Fibroblast of skin of back (primary cell): ENCODE measurements at places on chromosomes 3 and 15.

DNA sequence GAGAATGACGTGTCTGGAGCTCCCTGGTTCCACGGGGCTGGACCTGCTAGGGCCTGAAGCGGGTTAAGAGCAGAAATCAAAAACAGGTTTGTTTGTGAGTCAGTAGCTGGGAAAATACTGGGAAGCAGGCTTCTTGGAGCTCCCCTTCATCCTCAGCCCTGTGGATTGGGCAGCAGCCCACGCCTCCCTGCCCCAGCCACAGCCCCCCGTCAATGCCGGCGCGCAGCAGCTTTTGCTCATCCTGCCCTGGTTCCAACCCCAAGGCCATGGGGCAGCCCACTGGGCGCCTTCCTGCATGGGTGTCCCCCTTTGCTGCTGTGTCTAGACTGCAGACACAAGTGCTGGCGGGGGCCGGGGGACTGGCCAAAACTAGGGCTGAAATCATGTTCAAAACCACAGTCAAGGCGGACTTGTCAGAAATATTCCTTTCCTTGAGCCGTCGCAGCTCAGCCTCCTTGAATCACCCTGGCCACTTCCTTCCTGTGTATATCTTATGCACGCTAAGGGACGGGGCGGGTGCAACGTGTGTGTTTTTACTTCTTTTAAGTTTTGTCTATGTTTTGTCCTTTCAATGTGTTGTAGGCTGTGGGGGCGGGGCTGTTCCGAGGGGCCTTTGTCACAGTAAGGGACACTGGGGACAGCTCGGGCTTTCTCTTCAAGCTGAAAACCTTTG lies 108.1 kb downstream of the KLF13 start:
- DNase-seq, result peak; percentile 92

- DNase-seq, result no peak
Measured at GRCh38 chr3:56238299-56238698, 230.0 kb downstream of the ERC2 start.

GRCh38 chr3:120649830-120650233 lies 32.2 kb downstream of the HGD start:
- DNase-seq, result no peak

- DNase-seq, result peak; percentile 27
Measured at GRCh38 chr15:89591834-89592233, 16.6 kb downstream of the TICRR start.

GRCh38 chr3:124094496-124094895 lies 102.6 kb upstream of the ROPN1 start:
- no peak for DNase-seq

GRCh38 chr3:122305818-122306621 lies 19.0 kb upstream of the CSTA start:
- DNase-seq, result no peak

DNA sequence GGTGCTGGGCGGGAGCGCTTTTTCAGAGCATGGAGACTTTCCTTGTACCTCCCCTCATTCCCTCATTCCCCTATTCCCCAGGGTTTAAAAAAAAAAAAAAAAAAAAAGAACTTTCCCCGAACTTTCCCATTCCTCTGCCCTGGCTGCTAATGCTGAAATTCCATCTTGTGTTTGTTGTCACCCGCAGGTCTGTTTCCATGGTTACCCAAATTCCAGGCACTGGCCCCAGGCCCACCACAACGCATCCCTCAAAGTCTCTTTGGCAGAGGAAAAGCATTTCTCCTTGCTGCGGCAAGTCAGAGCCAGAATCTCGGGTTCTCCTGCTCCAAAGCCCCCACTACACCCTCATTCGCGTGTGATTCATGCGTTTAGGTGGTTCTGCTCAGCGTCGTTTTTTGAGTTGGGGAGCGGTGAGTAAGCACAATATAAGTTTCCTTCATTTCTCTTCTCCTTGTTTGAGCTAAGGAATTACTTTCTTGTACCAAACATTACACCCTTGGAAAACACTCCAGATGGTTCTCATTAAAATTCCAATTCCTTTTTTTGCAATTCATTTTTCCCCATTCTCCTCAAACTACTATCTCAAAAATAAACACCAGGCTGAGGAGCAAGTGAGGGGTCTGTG lies 21.6 kb downstream of the ANAPC13 start:
- DNase-seq, result peak; percentile 99

DNA sequence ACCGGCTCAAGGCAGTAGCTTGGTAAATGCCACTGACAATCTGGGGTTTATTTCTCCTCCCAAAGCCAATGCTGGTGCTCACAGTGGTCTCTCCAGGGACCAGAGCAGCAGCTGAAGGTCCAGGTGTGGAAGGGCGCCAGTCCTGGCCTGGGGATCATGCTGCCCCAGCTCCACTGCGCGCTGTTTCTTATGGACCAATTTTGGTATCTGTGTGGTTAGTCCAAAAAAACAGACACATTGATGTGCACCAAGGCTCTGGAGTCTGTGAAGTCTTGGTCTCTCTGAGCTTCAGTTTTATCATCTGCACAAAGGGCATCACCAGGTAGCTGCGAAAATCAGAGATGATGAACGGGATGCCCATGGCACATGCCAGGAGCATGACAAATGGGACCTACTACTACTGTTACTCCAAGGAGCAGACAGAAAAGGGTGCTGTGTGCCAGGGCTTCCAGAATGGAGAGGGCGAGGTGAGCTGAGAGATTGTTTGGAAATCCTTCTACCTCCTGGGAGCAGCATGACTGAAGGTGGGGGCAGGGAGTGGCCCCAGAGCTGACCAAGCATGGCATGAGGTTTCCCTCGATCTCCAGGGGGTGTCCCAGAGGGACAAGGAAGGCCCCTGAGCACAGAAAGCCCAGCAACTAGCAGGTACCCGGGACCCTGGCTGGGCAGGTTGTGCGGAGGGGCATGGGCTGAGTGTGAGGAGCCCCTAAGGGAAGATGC lies 134.3 kb upstream of the PRR20G start:
- no peak for DNase-seq

DNA sequence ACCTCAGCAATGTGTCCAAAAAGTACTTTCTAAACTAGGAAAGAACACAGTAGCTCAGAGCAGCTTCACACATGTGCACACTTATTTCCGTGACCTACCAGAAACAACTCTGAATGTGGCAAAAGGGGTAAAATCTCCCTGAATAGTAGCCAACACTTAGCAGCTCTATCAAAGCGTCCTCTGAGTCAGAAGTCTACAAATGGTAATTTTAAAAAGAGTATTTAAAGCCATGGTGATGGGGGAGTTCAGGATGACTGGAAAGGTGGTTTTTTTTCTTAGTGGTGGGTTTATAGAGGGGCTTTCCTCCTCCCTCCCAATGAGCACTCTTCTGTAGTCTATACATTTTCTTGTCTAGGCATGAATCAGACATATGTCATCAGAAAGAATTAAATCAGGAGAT lies 223.8 kb upstream of the PRICKLE2 start:
- no peak for DNase-seq

DNA sequence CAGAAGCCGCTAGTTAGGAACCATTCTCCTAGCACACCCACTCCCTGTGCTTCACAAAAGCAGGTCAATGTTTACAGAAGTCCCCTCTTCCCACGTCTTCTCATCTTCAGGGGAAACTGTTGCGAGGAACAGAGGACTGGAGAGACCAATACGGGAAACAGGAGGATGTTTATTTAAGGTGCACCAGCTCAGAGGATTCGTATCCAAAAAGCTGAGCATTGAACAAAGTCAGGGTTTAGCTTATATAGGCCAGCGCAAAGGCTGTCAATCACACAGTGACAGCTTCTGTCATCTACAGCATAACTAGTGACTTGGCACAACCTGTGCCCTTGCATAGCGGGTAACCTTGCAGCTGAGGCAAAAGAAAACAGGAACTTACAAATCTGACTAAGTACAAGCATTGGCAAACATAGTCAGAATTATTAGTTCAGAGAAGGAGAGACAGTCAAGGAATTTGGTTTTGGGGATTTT lies 61.3 kb downstream of the ZDHHC19 start:
- no peak for DNase-seq

GRCh38 chr3:39168156-39168780 lies 14.9 kb upstream of the CSRNP1 start:
- no peak for DNase-seq

- DNase-seq, result no peak
Measured at GRCh38 chr3:143552851-143553250, 295.4 kb downstream of the SLC9A9 start.

DNA sequence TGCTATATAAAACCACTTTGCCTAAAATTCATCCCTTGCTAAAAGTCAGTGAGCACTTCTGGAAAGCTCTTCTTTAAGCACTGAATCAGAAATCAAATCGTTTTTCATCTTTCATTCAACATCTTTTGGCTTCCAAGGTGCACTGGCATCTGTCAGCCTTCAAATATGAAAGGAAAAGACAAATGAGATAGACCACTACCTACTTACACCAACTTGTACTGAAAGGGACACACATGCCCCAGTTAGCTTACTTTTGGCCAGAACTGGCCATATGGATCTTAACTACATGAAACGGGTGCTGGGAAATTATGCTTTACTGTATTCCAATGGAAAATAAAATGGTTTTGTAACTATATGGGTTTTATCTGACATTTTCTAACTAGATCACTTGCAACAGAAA lies 332.0 kb upstream of the ARPP21 start:
- DNase-seq, result no peak

DNA sequence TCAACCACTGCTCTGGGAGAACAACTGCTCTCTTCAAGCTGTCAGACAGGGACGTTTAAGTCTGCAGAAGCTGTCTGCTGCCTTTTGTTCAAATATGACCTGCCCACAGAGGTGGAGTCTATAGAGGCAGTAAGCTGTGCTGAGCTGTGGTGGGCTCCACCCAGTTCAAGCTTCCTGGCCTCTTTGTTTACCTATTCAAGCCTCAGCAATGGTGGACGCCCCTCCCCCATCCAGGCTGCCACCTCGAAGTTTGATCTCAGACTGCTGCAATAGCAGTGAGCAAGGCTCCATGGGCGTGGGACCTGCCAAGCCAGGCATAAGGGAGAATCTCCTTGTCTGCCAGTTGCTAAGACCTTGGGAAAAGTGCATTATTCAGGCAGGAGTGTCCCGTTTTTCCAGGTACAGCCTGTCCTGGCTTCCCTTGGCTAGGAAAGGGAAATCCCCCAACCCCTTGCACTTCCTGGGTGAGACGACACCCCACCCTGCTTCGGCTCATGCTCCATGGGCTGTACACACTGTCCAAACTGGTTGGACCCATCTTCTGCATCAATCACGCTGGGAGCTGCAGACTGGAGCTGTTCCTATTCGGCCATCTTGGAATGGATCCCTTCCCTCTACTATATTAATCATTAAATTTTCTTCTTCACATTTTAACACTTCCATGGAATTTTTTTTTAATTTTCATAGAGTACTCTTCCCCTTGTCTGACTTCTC lies 167.0 kb upstream of the UBE2E2 start:
- DNase-seq, result no peak

GRCh38 chr3:117722856-117723255 lies 1013.3 kb downstream of the TUSC7 start:
- DNase-seq, result no peak
